ENCODE measurements at places on chromosomes 7 and 10.

DNA sequence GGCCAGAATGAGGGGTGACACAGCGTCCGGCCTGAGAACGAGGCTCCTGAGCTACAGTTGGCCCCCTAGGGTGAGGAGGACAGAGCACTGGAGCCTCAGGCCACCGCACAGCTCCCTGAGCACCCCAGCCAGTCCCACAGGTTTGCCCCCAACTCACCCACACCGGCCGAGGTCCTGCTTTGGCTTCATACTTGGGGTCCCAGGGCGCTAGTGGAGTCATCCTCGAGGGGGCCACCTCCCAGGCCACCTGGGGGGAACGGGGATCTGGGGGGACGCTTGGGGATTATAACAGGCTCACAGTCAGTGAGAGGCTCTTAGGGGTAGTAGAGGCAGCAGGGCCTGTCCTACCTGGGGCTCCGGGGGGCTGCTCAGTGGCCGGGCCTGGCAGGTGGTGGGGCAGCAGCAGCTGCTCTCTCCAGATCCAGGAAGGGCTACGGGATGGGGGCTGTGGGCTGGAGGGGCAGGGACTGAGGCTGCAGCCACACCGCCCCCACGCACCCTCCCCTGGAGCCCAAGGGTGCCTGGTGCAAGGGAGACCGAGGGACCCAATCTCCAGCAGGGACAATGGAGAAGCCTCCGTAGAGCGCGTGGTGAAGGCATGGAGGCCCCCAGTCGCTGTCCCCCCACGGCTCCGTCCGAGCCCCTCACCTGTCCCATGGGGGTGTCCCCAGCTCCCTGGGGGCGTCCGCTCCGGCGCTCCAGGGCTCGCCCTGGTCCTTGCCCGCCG, 588 bp downstream of the SAP25 start:
- no peak for DNase-seq

- DNase-seq, result no peak
Observed at GRCh38 chr10:31999070-31999660, 57.1 kb downstream of the KIF5B start.

DNA sequence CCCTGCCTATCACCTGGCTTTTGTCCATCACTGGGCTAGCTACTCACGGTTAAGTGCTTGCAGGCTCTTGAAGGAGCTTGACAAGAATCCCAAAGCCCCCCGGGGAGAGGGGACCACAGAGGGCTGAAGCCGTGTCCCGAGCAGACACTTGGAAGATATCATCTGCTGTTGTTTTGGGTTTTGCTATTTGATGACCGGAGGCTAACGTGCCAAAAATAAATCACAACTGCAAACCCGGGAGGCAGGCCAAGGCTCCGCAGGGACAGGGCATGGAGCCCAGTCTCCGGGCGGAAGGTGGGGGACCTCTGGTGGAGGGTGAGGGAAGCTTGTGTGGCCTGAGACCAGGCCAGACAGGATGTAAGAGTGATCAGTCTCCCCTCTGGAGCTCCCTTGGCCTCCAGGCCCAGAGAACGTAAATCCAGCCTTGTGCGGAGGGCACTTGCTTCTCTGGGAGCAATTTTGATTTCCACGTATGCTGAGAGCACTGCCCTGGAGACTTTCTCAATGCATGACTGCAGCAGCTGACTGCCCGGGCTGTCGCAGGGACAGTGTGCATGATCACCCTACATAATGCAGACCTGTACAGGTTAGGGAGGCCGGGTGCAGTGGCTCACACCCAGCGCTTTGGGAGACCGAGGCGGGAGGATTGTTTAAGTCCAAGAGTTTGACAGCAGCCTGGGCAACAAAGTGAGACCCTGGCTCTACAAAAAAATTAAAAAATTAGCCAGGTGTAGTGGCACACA, at the start of gene PHKG1:
Gene PHKG1, minus strand, starts transcription at position 164 of the 743 bp plus-strand sequence. CDS start 4,011 bp downstream, outside the sequence.
- peak; percentile 58 for DNase-seq

- no peak for DNase-seq
Observed at GRCh38 chr10:69327463-69328379, 49.4 kb downstream of the HK1 start.

- DNase-seq, result no peak
Observed at GRCh38 chr7:127908430-127909258, 122.6 kb downstream of the LRRC4 start.

- no peak for DNase-seq
Observed at GRCh38 chr7:33039257-33039902, 23.2 kb downstream of the NT5C3A start.

GRCh38 chr7:5620459-5620881, 161.0 kb downstream of the RNF216 start:
- no peak for DNase-seq

- DNase-seq, result peak; percentile 26
Observed at GRCh38 chr7:105649727-105650381, 68.6 kb upstream of the EFCAB10 start.

- no peak for DNase-seq
Observed at GRCh38 chr10:49550563-49550962, 11.6 kb upstream of the ERCC6 start.

- peak; percentile 11 for DNase-seq
Observed at GRCh38 chr10:89481662-89482061, 53.7 kb downstream of the SLC16A12 start.

GRCh38 chr7:5646846-5647245, 134.6 kb downstream of the RNF216 start:
- DNase-seq, result no peak

Measured in A549 (cell line).